Activated CD4-positive, alpha-beta memory T cell treated with anti-CD3 and anti-CD28 coated beads, Interleukin-2, amount 10 ng/mL, durations not matched to agents 7 days and 5 days (primary cell): ENCODE measurements at places on chromosomes 13 and 19. TPM values are rescaled to one million over a fixed set of nuclear protein-coding genes. Genes with fewer than 3 reads are reported as not detected.

Gene ZNF486
- 7.3 TPM for total RNA-seq

Gene CABP5
- not detected for total RNA-seq

Gene IGFL1
- total RNA-seq = not detected

Gene CCL25
- total RNA-seq = not detected

DNA sequence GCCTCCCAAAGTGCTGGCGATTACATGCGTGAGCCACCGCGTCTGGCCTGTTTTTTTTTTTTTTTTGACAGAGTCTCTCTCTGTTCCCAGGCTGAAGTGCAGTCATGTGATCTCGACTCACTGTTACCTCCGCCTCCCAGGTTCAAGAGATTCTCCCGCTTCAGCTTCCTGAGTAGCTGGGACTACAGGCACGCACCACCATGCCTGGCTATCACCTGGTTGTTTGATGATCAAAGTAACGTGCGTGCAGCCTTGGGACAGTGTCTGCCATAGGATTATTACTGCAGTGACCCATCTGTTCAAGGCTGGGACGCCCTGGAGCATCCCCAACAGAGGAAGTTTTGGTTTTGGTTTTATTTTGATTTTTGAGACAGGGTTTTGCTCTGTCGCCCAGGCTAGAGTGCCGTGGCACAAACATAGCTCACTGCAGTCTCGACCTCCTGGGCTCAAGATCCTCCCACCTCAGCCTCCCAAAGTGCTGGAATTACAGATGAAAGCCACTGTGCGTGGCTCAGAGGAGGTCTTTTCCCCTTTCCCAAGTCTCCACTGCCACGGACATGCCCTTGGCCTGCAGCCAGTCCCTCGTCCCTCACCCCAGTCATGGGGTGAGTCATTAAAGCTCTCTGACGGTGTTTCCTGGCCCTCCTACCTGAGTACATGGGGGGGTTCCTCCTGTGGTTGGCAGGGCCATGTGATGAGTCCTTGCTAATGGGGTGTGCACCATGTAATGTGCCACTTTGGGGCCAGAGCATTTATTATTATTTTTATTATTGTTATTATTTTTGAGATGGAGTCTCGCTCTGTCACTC lies 65.6 kb downstream of the IER2 start:
- DNase-seq = peak; percentile 40

DNA sequence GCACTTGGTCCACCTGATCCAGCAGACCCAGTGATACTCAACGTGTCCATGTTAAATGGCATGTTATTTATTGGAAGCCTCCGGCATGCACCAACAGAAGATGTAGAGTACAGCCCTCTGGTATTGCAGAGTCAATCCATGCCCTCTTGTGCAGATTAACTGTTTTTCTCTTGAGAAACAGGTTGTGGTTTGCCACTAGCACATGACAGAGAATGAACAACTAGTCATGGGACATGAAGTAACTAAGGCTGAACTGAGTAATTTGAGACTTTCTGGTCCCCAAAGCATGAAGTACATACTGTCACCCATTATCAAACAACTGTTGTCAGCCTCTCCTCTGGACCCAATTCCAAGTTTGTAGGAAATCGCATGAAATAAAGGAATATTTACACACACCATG lies 3.2 kb downstream of the ZNF562 start:
- no peak for DNase-seq

- peak; percentile 35 for DNase-seq
Observed at GRCh38 chr19:51094696-51095279, 12.1 kb upstream of the KLK14 start.

- DNase-seq = no peak
Observed at GRCh38 chr13:111517641-111518010, 197.2 kb downstream of the TEX29 start.

DNA sequence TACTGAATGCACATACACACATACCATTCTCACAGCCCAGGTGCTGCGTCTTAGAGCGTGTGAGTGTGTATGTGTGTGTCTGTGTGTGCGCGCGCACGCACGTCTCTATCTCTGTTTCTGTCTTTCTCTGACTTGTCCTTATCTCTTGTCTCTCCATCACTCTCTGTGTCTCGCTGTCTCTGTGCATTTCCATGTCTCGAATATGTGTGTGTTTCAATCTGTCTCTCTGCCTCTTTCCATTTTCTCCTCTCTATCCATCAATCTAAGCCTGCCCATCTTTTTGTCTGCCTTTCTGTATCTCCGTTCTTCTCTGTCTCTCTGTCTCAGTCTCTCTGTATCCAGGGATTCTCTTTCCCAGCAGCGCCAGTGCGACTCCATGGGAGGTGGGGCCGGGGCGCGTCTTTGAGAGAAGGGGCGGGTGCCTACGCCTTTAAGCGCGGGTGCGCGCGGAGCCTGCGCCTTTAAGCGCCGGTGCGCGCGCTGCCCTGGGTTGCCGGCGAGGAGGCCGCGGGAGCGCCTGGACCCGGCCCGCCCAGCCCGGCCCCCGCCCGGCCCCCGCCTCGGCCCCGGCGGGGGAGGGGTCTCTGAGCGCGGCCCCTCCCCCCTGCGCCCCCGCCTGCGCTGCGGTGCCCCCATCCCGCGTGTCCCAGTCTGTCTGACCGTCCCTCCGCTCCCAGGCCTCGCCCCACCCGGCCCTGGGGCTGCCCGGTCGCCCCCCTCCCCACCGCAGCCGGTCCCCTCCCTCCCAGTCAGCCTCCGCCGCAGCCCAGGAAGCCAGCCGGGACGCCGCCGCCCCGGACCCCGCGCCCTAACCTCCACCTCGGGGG lies at the start of gene LRFN3:
Gene LRFN3 (plus strand): TSS at position 464 of the 827 bp plus-strand sequence. CDS start 3,052 bp downstream, outside the sequence.
- peak; percentile 74 for DNase-seq

GRCh38 chr19:17125728-17126677 lies 50.4 kb downstream of the MYO9B start:
- peak; percentile 90 for DNase-seq

- no peak for DNase-seq
Observed at GRCh38 chr19:55546822-55547614, 1.7 kb upstream of the SBK3 start.

GRCh38 chr19:19459707-19460251 lies 54.3 kb downstream of the GATAD2A start:
- DNase-seq = peak; percentile 80

GRCh38 chr13:112729408-112729807 lies 39.6 kb downstream of the ATP11A start:
- DNase-seq = no peak

DNA sequence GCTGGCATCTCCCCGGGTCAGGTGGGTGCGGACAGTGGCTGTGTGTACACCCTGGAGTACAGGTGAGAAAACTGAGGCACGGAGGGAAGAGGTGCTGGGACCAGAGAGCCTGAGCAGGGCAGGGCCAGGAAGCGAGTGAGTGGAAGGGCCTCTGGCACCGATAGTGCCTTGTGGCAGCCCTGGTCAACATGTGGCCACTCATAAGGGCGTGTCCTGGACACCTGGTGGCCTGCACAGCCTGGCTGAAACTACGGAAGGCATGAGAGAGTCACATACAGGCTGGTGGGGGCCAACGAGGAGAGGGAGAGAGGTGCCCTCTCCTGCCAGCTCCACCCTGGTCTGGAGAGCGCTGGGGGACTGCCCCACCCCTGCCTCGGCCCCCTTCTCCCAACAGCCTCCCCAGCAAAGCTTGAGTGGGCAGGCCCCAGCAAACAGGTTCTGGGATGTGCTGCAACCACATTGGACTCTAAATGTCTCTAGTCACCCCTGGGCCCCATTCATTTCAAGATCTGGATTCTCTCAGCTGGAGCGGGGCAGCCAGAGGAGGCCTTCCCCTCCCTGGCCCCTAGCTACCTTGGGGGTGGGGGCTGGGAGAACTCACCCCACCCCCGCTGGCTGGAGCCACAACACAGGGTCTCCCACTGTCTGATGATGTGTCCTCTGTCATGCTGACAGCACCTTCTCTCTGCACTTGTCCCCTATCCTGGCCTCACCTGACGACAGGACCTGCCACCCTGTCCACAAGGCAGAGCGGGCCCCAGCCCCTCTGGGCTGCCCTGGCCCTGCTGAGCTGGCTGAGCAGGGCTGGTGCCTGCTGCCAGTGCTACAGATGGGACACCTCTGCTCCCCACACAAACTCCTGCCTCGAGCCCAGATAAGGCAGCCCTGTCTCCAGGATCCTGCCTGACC lies 5.8 kb downstream of the CBARP start:
- no peak for DNase-seq

GRCh38 chr13:110138010-110138699 lies 168.8 kb downstream of the COL4A1 start:
- DNase-seq = peak; percentile 80

GRCh38 chr13:30963791-30964190 lies 31.3 kb downstream of the TEX26 start:
- DNase-seq = no peak

- no peak for DNase-seq
Observed at GRCh38 chr13:35629026-35629425, 152.5 kb upstream of the MAB21L1 start.

- DNase-seq = no peak
Observed at GRCh38 chr13:59733744-59734143, 430.0 kb downstream of the DIAPH3 start.

DNA sequence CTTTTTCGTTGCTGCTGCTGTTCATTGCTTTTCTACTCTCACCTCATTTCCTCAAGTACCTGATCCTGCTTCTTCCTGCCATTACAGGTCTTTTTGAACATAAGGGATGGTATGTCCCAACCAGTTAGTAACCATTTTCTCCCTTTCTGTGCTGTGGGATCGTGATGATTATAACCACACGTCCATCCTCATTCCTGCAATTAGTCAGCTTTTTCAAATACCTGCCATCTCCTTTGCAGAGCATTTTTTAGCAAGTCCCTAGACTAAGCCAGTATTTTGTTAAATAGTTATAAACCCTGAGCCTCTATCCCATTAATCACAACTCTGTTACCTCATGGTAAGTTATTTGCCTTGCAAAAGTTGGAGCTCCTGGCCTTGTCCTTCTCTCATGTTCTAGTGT lies 109.2 kb downstream of the FNDC3A start:
- no peak for DNase-seq

GRCh38 chr19:43956827-43957226 lies 5.8 kb downstream of the ZNF221 start:
- no peak for DNase-seq
